NCI-H2081 (cell line): ENCODE measurements at places on chromosomes 12 and 14.
A peak's percentile ranks its signal among the peaks of the same experiment; 100 is the strongest.

DNA sequence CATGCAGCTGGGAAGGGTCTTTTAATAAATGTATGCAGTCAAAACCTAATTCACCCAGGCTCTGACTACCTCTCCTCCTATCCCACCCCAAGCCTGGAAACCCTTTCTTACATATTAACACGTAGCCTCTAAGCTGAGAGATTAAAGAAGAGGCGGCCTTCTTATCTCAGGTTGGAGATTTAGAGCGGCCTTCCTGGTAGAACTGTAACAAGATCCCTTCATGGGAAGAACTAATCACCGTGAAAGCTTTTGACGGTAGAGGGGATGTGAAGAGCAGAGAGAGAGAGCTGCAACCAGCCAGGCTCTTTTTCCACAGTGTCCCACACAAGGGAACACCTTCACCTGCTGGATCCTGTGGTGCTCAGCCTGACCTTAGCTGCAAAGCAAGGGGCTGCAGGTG is 367.4 kb downstream of the MED13L start:
- no peak for DNase-seq

DNA sequence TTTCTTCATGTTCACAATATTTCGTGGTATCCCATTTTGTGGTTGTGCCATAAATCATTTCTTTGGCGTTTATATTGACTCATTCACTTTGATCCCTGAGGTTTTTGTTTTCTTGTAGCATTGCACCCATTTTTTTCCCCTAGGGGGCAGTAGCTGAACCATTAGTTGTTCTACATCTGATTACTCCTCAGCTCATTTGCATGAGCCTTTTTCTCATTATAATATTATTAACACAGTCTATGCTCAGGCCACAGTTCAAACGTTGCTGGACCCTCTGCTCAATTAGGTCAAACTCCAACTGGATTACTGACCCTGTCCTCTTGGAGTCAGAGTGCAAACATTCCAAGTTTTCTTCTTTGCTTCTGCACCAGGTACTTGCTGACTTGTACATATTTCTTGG is 475.4 kb upstream of the SEL1L start:
- DNase-seq, result peak; percentile 49

- DNase-seq, result no peak
These were observed 78.0 kb upstream of the TTC7B start for GRCh38 chr14:90894241-90894640.

DNA sequence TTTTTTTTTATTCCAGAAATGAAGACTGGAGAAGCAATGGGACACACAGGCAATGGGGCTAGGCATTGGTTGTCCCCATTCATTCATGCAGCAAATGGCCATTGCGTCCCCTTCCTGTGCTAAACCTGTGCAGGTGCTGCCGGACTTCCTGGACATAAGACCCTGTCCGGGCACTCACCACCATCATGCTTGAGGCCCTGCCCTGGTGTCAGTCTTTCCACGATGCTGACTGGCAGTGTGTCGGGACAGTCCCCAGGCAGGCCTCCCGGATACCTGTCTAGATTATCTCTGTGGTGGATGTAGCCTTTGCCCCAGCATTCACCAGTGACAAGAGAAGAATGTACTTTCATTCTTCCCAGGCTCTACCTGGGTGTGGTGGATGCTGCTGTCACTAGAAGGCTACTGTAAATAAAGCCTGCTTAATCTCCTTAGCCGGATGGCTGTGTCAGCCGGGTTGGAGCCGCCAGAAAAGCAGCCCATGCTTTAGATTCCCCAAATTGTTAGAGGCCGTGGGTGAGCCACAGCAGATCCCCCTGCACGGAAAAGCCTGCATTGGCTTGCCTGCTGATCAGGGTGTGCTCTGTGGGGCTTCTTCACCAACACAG is 94.5 kb upstream of the PARP11 start:
- no peak for DNase-seq

DNA sequence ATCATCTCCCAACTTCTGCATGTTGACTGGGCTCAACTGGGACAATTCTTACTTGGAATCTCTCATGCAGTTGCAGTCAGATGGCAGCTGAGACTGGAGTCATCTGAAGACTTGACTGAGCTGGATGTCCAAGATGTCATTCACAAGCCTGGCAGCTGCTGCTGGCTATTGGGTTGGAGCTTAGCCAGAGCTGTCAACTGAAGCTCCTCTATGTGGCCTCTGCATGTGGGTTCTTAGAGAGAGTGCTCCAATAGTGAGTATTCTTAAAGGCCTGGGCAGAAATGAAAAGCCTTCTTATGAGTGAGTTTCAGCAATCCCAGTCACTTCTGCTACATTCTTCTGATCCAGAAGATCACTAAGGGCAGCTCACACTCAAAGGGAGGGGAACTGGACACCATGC is 440.9 kb downstream of the LRIG3 start:
- DNase-seq, result no peak

GRCh38 chr12:54988402-54989054 is 4.0 kb upstream of the TESPA1 start:
- peak; percentile 10 for DNase-seq

DNA sequence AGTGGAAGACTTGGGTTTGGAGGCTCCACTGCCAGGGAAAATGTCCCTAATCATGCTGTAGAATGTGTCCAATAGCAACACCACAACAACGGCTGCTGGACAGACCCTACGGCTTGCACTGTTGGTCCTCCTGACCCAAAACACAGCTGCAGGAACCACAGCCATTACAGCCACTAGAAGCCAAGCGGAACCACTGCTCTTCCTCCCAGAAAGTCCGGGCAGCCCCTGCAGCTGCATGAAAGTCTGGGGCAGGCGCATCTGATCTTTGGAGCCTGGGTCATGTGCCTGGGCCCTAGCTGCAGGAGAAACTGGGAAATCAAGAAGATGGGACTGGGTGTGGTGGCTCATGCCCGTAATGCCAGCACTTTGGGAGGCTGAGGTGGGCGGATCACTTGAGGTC is 124.7 kb upstream of the METAP2 start:
- DNase-seq, result no peak

- DNase-seq, result no peak
These were observed 88.1 kb upstream of the NAV3 start for GRCh38 chr12:77742631-77743030.

GRCh38 chr12:7122811-7123769 is 5.6 kb downstream of the RBP5 start:
- DNase-seq, result no peak

DNA sequence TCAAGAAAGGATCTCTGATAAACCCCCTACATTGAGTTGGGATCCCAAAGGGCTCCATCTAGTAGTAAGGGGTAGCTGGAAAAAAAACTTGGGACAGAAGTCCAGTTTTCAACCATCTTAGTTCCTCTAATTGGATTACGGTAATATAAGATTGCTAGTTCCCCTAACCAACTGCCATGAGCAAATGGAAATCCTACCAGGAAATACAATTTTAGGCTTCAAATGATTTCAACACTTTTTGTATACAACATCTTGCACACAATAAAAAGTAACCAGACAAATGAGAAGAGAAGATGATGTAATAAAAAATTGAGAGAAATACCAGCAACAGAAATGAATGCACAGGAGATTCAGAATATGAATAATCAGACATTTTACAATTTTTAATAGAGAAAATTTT is 73.0 kb downstream of the TSHR start:
- no peak for DNase-seq

GRCh38 chr14:98582276-98582675 is 689.7 kb downstream of the BCL11B start:
- DNase-seq, result no peak

DNA sequence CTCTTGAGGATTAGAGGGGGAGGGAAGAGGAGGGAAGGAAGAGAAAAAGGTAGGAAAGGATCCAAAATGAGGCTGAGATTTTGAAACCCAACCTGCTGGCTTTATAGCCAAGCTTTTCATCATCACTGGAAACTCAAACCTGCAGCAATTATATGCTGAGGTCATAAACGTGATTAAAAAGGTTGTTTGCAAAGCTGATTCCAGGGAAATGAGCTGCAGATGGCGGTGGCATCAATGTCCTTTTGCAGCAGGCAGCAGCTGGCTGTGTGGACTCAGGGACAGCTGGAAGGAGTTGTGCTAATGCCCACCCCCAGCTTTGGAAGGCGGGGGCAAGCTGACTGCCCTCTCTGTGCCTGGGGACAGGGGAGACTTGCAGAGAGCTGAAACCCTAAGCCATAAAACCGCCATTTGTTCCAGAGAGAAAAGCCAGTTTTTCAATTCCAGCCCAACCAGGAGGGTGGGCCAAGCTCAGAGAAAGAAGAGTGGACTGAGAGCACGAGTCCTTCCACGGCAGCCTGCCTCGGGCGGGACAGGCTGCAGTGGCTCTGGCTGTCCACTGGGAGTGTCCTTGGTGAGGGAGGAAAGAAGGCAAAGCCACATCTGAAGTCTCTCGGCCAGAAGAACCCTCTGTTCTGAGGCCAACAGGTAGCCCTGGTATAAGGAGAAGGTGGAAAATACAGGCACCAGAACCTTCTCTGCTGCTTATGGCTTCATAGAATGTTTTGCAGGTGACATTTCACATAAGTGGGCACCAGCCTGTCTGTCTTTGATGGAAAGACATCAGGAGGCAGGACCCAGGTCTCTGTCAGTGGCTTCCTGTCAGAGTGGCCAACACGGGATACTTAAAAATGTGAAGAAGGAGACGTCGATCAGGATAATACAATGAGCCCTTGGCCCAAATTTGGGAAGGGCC is 90.7 kb downstream of the SINHCAF start:
- DNase-seq, result peak; percentile 93

GRCh38 chr14:91755570-91756295 is 23.8 kb upstream of the CATSPERB start:
- DNase-seq, result no peak

DNA sequence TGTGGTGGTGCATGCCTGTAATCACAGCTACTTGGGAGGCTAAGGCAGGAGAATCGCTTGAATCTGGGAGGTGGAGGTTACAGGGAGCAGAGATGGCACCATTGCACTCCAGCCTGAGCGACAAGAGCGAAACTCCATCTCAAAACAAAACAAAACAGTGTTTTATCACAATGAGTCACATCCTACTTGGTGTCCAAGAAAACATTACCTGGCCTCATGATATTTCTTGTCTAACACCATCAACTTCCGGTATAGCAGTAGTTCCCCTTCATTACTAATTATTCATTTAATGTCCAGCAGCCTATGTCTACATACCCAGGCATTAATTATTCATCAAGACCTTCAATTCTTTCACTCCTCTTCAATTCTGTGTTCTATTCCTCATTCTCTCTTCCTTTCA is 115.5 kb downstream of the CCDC59 start:
- DNase-seq, result no peak

DNA sequence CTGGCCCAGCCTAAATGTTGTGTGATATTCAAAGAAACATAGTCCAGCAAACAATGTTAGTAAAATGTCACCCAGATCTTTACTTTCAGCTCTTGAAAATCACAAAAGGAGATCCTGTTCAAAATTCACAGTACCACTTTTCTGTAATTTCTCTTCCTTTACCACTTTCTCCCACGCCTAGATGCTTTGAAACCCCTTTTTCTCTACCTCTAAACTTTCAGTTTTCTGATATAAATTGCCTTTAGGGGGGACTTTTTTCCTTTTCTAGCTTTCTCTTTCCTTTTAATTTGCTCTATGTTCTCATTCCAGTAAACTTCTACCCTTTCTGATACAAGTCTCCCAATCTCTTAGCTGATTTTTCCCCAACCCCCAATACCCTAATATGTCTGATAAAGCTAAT is 101.8 kb downstream of the LMO3 start:
- no peak for DNase-seq

GRCh38 chr12:90023207-90023900 is 314.7 kb upstream of the ATP2B1 start:
- DNase-seq, result no peak

DNA sequence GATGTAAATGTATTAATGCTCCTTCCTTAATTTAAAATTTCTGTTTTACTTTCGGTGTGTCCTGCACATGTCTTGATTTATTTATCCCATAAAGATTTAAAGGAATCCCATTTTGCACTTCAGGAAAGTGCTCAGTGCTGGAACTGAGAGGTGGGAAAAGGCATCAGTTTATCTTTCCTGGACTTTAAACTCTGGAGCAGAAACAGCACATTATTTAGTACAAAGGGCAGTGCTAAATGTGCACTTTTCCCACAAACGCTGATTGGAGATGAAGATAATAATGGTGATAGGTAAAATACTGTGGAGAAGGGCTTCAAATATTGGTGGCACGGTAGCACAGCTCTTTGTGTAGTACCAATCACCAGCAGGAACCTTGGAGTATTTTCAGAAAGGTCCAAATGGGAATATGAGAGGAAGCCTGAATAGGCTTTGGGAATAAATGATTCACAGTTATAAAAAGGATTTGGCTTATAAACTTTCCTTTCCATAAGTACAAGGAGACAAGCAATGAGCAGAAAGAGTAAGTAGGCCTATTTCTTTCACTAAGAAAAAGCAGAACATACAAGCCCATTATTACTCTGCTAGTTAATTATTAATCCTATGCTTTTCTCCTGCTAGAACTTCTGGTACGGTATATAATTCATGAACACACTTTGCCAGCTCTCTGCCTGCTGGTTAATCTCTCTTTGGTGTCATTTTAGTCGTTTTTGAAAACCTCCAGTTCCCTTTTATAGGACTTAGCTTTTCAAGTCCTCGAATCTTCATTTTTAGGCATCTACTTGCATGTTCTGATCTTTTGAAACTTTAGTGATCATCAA is 58.3 kb downstream of the SLC15A5 start:
- no peak for DNase-seq

DNA sequence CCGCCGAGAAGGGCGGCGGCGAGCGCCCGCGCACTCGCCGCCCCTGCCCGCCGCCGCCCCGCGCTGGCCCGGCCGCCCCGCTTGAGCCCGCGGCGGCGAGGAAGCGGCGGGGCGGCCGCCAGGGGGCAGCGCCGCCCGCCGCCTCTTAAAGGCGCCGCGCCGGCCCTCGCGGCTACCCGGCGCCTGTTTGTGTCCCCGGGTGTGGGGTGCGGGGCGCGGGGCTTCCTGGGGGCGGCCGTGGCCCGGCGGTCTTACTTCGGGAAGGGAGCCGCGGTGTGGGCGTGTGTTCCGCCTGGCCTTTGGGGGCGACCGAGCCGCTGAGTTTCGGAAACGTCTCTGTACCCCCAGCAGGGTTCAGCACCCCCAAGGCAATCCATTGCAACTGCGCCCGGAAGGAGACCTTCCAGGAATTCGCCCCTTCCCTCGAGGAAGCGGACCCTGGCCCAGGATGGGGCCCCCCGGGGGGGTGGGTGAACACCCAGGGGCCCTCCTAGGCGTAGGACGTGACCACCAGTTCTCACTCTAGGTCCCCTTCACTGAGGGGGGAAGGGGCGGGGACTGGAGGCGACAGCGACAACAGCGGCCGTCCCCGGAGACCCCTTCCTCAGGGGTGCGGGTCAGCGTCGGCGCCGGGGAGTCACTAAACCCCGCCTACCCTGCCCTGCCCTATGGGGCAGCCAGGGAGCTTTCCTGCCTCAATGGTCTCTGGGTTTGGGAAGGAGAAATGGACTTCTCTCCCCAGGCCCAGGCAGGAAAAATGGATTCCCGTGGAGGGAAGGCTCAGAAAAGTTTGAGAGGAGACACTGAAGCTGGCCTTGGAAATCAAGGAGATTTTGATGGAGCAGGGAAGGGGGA is at the start of gene ITPK1:
Gene ITPK1, minus strand, starts transcription at position 105 of the 855 bp plus-strand sequence. CDS start 762 bp downstream, outside the sequence.
- peak; percentile 69 for DNase-seq
